Activated CD8-positive, alpha-beta T cell treated with anti-CD3 and anti-CD28 coated beads, Interleukin-2, amount 10 ng/mL, durations not matched to agents 7 days and 5 days (primary cell): ENCODE measurements at places on chromosomes 7 and 10. TPM values are rescaled to one million over a fixed set of nuclear protein-coding genes. Genes with fewer than 3 reads are reported as not detected.

Gene GFRA1
- total RNA-seq: not detected

- no peak for DNase-seq
Measured at GRCh38 chr10:84685047-84685660, 356.8 kb downstream of the CCSER2 start.

GRCh38 chr7:129845972-129846327 lies 106.8 kb downstream of the UBE2H start:
- no peak for DNase-seq

Gene FOXK1
- total RNA-seq: 26.8 TPM

DNA sequence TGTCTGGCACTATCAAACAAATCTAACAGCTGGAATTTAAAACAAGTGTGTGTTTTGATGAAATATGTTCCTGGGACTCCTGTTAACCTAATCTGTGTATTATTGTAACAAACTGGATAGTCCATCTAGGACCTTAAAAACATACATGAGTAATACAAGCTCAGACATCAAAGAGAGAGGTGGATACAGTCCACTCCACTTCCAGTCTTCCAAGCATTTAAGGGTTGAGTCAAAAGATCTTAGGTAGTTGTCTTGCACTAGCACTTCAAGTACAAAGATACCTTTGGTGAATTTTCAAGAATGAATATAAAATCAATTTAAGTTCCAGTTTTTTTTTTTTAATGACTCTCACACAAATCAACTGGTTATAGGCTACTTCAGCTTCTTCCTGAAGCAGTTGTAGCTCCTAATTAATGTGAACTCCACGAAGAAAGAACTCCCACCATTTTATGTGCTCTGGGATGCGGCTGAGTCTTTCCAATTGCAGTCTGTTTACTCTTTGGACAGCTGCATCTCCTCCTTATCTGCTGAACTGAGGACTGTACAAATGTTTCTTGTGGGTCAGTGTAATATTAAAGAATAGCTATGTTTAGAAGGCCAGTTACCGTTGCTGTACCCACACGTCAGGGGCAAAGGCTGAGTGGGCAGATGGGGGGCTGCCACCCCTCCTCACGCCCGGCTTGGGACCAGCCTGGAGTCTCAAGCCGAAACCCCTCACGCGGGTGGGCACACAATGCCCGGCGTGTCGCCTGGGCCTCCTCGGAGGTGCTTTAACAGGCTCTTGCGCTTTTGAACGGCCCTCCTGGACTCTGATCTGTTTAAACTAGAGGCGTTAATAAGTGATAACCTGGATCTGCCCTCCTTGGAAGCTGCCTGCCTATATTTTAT lies 2.9 kb upstream of the IGF2BP3 start:
- no peak for DNase-seq

- DNase-seq: no peak
Measured at GRCh38 chr7:95578299-95578855, 17.9 kb downstream of the PDK4 start.

- peak; percentile 65 for DNase-seq
Measured at GRCh38 chr10:88389456-88389855, 193.7 kb downstream of the RNLS start.

GRCh38 chr10:78492424-78492823 lies 458.8 kb downstream of the RPS24 start:
- DNase-seq: no peak

DNA sequence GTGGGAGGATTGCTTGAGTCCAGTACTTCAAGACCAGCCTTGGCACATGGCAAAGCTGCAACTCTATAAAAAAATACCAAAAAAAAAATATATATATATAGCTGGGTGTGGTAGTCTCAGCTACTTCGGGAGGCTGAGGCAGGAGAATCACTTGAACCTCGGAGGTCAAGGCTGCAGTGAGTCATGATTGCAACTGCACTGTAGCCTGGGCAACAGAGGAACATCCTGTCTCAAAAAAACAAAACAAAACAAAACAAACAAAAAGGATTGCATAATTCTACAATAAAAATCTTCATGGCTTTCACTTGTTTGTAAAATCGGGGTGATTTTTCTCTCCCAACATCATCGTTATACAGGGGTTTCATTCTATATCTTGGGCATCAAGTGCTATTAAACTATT lies 35.1 kb downstream of the GUSB start:
- no peak for DNase-seq

DNA sequence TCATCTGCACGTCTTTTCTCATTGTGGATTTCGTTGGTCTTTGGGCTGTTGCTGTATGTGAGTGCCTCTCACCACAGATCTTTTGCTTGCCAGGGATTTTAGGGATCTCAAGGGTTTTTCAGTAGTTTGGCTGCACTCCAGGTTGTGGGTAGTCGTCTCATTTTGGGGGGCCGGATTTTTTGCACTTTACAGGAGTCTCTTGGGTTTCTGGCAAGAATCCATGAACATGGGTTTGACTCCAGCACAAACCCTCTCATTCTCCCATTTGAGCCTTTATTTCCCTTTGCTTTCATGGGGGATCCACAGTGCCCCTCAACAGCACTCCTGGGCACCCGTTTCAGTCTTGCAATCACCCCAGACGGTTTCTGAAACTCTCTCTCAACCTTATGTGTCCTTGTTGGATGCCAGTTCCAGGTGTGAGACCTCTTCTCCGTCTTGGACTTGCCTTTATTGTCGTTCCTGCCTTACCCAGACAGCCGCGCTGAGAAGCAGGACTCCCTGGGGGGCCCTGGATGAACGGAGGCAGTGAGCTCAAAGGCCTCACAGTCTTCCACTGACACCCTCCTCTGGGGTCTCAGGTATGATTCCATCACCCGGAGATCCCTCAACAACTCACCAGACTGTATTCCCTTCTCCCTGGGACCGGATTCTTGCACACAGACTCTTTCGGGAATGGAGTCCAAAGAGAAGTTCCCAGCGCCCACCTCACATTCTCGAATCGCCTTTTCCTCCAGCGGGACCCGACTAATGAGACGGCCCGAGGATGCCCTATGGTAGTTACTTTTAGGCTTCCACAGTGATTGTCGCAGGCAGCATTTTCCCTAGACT lies 18.8 kb upstream of the ZNF273 start:
- DNase-seq: no peak

GRCh38 chr10:48626986-48627731 lies 22.3 kb upstream of the ARHGAP22 start:
- no peak for DNase-seq
